Right kidney (tissue), 9 donors: ENCODE measurements at places on chromosomes 1 and 21.
A peak's percentile ranks its signal among the peaks of the same experiment; 100 is the strongest.

DNA sequence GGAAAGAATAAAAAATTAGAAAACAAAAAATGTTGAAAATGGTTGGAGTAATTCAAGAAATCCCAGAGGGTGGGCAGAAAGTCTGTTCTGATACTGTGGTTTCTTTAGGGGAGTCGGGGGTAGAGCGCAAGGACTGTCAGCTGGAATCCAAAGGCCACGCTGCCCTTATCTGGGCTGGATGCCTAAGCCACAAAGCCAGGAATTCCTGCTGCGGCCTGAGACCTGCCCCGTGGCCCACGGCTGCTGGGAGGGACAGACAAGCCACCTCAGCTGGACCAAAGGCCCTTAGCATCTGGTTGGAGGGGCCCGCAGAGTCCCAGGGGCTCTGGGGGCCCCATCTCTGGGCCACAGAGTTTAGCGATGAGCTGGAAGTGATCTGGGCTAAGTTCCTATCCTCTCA is 60.2 kb downstream of the DMRTB1 start:
- no peak for DNase-seq

- no peak for DNase-seq
Measured at GRCh38 chr1:54327386-54328065, 78.7 kb downstream of the SSBP3 start.

GRCh38 chr1:110341872-110342331 is 2.7 kb downstream of the RBM15 start:
- DNase-seq: no peak

DNA sequence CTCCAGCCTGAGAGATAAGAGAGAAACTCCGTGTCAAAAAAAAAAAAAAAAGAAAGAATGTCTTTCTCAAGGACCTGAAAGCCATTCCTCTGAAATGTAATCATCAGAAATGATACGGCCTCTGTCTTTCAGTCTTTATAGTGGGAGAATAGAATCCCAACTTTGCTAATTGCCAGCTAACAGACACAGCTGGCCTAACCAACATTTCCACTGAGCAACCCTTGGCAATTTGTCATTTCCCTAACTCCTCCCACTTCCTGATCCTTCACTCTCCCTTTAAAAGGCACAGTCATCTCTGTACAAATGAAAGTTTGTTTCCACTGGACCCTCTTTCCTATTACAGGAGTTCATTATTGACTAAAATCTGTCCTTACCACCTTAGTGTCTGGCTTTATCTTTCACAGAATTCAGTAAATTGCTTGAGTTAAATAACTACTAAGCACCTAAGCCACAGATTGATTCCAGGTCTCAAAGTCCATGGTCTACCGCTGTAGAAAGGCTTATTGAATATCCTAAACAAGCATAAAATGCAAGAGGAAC is 4.3 kb upstream of the CBR1 start:
- DNase-seq: no peak

DNA sequence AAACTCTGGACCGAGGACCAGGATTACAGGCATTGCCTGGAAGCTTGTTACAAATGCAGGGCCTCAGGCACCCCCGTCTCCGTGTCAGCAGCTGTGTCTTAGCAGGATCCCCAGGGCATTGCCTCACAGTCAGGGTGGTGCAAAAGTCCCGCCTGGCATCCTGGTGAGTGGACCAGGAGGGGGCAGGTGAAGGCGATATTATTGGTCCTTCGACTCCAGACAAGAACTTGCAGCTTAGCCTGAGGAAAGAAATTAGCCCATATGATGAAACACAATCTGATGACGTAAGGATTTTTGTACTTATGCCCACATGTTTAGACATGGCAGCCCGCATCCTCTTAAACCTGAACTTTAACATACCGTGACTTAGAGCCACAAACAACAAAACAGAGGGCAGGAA is 40.8 kb downstream of the RSPH1 start:
- DNase-seq: no peak

DNA sequence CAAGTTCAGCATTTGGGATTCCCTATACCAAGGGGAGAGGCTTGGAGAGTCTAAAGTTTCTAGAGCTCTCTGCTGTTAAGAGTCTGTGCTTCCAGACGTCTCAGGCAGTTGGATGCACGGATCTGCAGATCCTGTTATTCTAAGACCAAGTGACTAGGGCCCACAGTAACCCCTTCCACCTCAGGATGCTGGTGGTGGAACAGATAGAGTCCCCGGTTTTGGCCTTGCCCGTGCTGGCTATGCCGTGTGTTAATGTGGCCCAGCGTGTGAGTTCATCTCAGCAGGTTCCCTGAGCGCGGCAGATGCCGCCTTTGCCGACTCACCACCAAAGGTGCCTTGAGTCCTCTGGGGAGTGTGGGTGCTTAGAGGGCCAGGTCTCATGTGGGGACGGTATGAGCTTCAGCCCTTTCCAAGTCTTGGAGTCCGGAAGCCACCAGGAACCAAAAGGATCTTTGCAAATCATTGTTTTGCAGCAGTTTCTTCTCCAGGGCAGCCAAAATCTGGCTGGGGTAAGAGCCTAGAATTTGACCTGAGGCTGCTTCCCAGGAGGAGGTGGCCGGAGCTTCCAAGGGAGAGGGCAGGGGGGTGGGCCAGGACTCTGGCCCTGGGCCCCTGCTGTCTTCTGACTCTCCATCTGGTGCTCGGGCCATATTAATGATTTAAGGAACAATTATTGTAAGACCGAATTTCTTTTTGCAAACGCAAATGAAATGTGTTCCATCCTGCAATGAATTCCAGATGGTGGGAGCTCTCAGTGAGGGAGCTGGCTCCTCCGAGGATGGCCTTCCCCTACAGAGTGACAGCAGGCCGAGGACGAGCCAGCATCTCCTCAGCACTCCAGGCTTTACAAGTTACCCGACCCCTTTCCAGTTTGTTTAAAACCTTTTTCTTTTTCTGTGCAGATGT is 205.7 kb downstream of the FOXD2 start:
- DNase-seq: no peak

- no peak for DNase-seq
Measured at GRCh38 chr1:156217871-156218270, 5.1 kb downstream of the PMF1 start.

GRCh38 chr1:65309304-65310077 is at the start of gene DNAJC6:
Gene DNAJC6 (plus strand): TSS chr1:65309543. CDS start chr1:65309746, 203 bp downstream.
- DNase-seq: peak; percentile 87

GRCh38 chr1:82492159-82492558 is 691.4 kb downstream of the ADGRL2 start:
- peak; percentile 6 for DNase-seq
